Stimulated activated CD8-positive, alpha-beta memory T cell treated with anti-CD3 and anti-CD28 coated beads, Interleukin-4, amount 100 ng/mL, for 1 hour (primary cell): ENCODE measurements at places on chromosomes 11 and 22.

- no peak for DNase-seq
These were observed 13.9 kb downstream of the ZBED4 start for GRCh38 chr22:49867303-49868265.

GRCh38 chr11:59705294-59705693, 8.4 kb downstream of the OR10V1 start:
- no peak for DNase-seq

GRCh38 chr11:105226091-105226490, 86.5 kb upstream of the CARD18 start:
- no peak for DNase-seq

DNA sequence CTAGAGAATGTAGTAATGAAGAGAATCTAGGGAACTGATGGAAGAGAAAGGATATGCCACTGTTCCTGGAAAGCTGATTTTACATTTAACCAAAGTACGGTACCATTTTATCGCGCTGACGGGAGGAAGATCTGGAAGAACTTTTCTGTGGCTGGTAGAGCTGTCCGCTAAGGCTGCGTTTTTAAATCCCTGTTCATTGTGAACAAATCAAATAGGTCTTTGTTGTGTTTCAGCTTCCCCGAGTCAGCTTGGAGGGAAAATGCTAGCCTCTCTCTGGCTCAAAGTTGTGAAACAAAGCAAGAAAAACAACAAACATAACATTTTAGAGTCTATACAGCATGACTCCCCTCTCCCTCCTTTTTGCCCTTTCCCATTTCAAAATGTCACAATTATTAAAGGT, 34.4 kb downstream of the FBXO7 start:
- no peak for DNase-seq

DNA sequence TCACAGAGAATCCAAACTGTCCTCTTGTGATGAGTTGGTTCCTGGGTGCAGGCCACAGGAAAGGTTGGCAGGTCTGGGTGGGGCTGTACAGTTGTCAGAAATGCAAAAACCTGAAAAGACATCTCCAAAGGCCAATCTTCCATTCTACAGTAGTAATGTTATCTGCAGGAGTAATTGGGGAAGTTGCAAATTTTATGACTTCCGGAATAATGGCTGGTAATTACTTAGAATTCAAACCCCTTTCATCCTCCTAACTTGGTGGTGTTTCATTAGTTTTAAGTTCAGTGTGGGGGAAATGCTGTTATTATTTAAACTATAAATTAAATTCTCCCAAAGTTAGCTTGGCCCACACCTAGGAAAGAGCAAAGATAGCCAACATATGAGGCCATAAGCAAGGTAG, 64.7 kb upstream of the FAT3 start:
- DNase-seq, result no peak

- DNase-seq, result no peak
These were observed 1491.7 kb upstream of the RAG2 start for GRCh38 chr11:38089726-38090125.

DNA sequence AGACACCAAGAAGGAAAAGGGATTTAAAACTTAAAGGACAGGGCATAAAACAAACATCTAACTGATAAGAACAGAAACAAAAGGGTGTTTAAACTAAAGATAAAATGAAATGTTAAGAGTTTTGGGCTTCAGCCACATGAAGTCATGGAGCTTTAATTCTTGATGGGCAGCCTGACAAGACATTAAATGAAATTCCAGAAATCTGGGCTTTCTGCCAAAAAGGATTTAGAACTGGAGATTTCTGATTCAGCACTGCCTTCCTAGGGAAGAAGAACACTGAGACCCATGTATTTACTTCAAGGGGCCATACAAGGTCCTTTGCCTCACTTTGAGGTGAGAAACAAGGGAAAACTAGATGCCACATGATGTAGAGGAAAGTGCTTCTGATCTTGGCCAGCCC, 355.9 kb upstream of the RAG2 start:
- DNase-seq, result no peak

DNA sequence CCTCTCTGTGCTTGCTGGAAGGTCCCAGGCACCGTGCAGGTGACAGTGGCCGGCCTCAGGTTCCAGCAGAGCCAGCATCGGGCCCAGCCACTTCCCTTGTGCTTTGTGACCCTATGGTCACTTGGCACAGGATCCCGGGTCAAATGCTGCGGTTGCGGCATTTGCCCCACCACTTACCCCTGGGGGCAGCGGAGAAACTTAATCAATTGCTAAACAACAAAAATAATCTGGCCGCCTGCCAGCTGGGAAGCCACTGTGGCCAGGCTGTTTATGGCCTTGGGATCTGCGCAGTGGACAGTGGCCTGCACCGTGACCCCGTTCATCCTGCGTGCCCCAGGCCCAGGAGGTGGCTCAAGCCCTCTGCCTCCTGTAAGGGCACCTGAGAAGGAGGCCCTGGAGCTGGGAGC, 65.0 kb downstream of the LRP5 start:
- DNase-seq, result no peak

DNA sequence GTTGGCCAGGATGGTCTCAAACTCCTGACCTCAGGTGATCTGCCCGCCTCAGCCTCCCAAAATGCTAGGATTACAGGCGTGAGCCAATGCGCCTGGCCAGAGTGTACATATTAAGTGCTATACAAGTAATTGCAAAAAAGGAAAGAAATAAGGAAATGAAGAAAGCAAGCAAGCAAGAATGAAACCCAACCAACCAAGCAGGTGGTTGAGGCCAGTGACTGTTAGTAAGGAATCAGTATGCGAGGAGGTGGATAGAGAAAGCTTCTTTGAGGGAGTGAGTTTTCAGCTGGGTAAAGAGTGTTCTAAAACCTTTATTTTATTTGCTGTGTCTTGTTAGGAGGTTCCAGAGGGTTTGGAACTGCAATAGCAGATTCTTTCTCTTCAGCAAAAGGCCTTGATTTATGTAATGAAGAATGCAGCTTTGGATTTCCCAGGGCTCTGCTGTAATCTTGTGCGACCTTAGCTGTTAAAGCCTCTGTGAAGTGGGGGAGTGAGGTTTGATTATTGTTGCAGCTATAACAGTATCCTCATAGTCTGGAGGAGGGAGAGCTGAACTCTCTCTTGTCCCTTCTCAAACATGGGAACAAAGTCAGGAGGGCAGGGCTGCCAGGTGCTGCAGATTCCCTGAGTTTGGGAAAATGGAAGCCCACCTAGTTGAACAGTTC, 5.7 kb downstream of the AMPD3 start:
- DNase-seq, result no peak

DNA sequence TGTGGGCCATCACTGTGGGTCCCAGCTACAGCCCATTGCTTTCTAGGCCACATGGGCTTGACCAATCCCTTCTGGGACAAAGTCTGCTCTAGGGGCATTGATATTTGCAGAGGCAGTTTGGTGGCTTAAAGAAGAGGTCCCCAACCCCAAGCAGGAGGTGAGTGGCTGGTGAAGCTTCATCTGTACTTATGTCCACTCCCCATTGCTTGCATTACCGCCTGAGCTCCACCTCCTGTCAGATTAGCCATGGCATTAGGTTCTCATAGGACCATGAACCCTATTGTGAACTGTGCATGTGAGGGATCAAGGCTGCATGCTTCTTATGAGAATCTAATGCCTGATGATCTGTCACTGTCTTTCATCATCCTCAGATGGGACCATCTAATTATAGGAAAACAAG, 54.4 kb upstream of the CADM1 start:
- DNase-seq, result no peak

GRCh38 chr11:34067383-34068065, 16.0 kb downstream of the CAPRIN1 start:
- no peak for DNase-seq

DNA sequence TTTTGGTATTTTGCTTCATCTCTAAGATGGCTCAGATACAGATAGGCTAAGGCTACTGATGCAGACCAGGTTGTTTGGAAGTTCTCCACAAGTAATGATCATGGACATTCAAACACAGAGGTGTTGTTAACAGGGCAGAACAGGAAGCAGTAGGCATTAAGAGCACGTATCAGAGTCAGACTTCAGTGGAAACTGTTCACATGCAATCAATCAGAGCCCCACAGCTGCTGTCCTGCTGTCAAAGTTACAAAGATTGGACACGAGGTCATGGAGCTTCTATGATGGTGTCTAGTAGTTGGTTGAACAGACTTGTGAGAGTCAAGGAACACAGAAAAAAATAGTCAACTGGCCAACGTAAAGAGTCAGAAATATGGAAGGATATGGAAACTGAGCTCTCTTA, 19.8 kb downstream of the OR10D3 start:
- no peak for DNase-seq

DNA sequence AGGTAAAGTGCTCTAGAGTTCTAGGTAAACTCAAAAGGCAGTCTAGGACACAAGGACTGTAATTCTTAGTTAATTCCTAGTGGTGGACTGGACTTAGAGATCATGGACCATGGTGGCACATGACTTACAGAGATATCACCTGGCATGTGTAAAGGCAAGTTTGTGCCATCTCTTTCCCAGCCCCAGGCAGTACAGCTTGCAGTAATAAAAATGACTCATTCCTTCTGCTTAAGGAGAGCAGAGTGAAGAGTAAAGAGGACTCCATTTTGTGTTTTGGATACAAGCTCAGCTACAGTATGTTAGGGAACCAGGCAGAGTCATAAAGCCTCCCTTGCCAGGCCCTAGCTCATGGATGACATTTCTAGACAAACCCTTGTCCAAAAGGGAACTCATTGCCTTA, 629.9 kb downstream of the JRKL start:
- DNase-seq, result no peak

GRCh38 chr11:101509922-101510321, 73.9 kb downstream of the TRPC6 start:
- DNase-seq, result no peak

DNA sequence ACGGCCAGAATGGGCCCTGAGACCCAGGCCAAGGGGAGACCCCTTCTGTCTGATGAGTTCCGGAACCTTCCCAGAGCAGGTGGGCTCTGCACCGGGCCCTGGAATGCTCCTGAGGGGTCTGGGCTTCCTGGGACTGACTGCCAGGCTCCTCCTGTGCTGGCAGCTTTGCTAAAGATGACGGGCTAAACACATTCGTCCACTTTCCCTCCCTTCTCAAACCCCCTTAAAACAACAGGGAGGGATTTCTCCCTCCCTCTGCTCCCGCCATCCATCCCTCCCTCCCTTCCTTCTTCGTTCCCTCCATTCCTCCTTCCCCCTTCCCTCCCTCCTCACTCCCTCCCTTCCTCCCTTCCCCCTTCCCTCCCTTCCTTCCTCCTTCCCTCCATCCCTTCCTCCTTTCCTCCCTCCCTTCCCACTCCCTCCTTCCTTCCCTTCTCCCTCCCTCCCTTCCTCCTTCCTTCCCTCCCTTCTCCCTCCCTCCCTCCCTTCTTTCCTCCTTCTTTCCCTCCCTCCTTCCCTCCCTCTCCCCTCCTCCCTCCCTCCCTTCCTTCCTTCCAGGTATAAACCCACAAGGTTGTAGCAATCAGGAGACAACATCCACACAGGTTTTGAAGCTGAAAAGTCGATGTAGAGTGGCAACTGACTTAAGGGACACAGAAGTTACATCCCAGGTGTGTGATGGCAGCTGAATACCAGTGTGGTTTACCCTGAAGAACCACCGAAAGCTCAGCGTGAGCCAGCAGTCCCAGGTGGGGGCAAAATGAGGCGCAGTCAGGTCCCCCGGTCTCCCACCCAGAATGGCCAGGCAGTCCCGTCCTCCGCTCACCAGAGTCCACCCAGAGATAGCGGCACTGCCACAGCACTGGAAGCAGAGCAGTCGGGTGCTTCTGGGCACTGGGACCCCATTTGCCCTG, 18.8 kb upstream of the MGAT3 start:
- DNase-seq, result no peak

- no peak for DNase-seq
These were observed 42.9 kb downstream of the QSER1 start for GRCh38 chr11:32935462-32936029.

GRCh38 chr11:109106151-109106906, 315.7 kb upstream of the C11orf87 start:
- DNase-seq, result no peak

- no peak for DNase-seq
These were observed 46.0 kb upstream of the OR9Q1 start for GRCh38 chr11:57977709-57978108.

DNA sequence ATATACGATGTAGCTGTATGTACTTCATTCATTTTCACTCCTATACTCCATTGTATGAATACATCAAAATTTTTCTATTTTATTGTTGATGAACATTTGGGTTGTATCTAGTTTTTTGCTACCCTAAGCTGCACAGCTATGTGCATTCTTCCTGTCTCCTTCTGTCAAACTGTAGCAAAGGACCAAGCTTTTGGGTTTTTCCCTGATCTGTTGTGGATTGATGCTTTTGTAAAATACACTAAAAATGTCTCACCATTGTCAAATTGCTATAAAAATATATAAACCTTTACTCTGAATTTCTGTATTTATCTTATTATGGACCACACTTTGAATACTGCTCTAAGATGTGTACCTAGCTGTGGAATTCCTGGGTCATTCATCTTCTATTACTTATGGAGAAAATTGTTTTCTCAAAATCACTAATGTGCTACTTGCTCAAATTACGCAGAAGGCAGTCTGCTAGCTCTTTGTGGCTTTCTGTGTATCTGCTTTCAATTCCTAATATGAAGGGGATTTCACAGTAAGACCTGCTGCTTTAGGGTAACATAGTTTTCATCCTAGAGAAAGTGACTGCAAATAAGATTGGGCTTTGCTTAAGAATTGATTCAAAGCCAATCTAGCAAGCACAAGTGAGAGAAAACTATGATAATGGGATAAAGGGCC, 123.4 kb downstream of the CYP2R1 start:
- no peak for DNase-seq

- no peak for DNase-seq
These were observed 168.8 kb downstream of the GRIK4 start for GRCh38 chr11:120680322-120680721.

- DNase-seq, result no peak
These were observed 567.6 kb downstream of the BRD1 start for GRCh38 chr22:49259839-49260615.

DNA sequence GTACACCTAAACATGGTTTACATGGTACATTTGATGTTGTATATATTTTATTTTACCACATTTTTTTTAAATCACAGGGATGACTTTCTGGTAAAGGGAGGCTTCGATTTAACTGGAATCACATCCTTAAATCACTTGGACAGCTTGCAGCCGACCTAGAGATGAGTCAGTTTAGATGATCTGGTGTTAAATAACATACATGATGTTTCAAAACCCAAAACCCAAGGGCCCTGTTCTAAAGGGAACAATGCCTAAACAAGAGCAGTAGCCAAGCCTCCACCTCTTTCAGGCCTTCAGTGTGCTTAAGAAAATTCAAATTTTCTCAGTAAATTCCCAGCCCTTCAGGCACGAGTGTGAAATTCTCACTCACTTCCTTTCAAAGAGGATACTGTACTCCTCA, 108.8 kb downstream of the WT1 start:
- DNase-seq, result no peak

DNA sequence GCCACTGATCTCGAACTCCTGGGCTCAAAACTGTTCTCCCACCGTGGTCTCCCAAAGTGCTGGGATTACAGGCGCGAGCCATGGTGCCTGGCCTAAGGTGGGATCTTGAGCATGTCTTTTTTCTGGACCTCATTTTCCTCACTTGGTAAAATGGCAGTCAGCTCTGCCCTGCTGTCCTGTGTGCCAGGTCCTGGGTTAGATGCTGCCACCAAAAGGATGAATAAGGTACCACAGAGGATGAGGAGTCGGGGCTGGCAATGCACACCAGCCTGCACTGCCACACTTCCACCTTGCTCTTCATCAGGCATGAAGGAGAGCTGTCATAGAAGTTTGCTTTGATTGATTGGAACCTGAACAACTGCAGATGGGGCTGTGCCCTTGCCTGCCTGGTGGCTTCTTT, 32.3 kb downstream of the ACO2 start:
- no peak for DNase-seq

- no peak for DNase-seq
These were observed 9.9 kb upstream of the NUP160 start for GRCh38 chr11:47857892-47858543.

GRCh38 chr22:29198240-29198639, 7.5 kb upstream of the EMID1 start:
- DNase-seq, result no peak

GRCh38 chr11:72452495-72452894, 18.2 kb upstream of the CLPB start:
- no peak for DNase-seq
